ENCODE measurements at places on chromosomes 1 and 21. TPM values are rescaled to one million over a fixed set of nuclear protein-coding genes. Genes with fewer than 3 reads are reported as not detected.

SPRR2G gene
- not detected for total RNA-seq

DNA sequence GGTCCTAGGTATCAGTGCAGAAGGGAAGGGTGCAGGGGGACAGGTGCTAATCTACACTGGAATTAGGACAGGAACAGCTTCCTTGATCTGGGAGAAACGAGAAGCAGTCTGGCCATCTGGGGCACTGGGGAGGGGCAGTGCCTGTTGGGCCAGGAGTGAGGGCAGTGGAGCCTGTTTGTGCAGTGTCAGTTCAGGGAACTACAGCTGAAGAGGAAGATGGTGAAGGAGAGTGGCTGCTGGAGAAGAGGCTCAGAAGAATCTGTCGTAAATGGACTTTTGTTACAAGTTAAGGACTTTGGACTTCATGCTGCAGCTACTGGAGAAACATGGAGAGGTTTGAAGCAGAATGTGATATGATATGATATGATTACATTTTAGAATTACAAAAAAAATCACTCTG, 3.2 kb upstream of the TNFSF4 start:
- no peak overlapping the region for H3K4me3 ChIP-seq
- H3K4me1 ChIP-seq = peaks cover 44% of the 10 kb centered on the region
- H3K27ac ChIP-seq = no peak overlapping the region
- no peak for DNase-seq
- H3K36me3 ChIP-seq = no peaks in the 10 kb centered on the region
- no peaks in the 10 kb centered on the region for H3K27me3 ChIP-seq

- H3K4me3 ChIP-seq = no peak overlapping the region
- no peak for DNase-seq
- no peaks in the 10 kb centered on the region for H3K36me3 ChIP-seq
- H3K27ac ChIP-seq = no peak overlapping the region
Measured at GRCh38 chr1:30166174-30166573, 557.2 kb downstream of the MATN1 start.

DNA sequence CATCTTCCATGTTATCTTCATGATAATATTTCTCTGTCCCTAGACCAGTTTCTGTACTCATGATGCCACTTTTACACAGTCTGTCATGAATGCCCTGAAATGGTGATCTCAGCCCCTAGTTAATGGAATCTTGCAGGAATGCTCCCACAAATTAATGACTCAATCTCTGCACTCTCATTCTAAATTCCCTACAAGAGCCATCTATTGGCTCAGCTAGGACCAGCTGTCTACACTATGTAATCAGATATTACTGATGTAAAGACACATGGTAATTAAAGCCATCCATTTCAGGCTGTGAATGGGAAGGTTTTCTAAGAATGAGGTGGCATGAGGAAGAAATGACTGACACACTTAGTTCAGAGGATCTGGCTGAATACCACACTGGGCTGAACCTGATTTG, 199.1 kb upstream of the KCND3 start:
- H3K36me3 ChIP-seq = no peaks in the 10 kb centered on the region
- H3K4me3 ChIP-seq = no peak overlapping the region
- no peak overlapping the region for H3K27ac ChIP-seq
- DNase-seq = no peak

OR10J1 gene
- total RNA-seq = not detected

GRCh38 chr1:72954943-72955342, 672.6 kb upstream of the NEGR1 start:
- H3K27ac ChIP-seq = no peak overlapping the region
- H3K36me3 ChIP-seq = no peaks in the 10 kb centered on the region
- H3K4me3 ChIP-seq = no peak overlapping the region

DNA sequence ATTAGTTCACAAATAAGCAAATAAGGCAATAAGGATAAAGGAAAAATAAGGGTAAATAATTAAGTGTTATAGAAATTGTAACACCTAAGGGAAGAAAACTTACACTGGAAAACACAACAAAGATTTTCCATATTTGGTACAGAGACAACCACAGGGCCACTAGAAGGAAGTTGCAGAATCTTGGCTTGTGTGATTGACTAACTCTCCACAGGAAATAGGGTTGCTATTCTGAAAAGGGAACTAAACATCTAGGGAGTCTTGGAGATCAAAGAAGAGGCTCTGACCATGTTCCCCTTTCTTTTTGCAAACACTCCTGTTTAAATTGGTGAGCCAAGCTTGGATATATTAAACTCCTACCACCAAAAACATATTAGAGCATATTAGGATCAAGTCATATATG, 59.1 kb downstream of the APCS start:
- no peak overlapping the region for H3K4me3 ChIP-seq
- H3K27ac ChIP-seq = no peak overlapping the region
- no peak for DNase-seq
- H3K27me3 ChIP-seq = no peaks in the 10 kb centered on the region
- no peaks in the 10 kb centered on the region for H3K36me3 ChIP-seq
- no peaks in the 10 kb centered on the region for H3K4me1 ChIP-seq

Measured in progenitor cell of endocrine pancreas (in vitro differentiated cells).